ENCODE measurements at places on chromosomes 1 and 21.

GRCh38 chr1:155137154-155137949, 1.7 kb downstream of the SLC50A1 start:
- no peak for DNase-seq

DNA sequence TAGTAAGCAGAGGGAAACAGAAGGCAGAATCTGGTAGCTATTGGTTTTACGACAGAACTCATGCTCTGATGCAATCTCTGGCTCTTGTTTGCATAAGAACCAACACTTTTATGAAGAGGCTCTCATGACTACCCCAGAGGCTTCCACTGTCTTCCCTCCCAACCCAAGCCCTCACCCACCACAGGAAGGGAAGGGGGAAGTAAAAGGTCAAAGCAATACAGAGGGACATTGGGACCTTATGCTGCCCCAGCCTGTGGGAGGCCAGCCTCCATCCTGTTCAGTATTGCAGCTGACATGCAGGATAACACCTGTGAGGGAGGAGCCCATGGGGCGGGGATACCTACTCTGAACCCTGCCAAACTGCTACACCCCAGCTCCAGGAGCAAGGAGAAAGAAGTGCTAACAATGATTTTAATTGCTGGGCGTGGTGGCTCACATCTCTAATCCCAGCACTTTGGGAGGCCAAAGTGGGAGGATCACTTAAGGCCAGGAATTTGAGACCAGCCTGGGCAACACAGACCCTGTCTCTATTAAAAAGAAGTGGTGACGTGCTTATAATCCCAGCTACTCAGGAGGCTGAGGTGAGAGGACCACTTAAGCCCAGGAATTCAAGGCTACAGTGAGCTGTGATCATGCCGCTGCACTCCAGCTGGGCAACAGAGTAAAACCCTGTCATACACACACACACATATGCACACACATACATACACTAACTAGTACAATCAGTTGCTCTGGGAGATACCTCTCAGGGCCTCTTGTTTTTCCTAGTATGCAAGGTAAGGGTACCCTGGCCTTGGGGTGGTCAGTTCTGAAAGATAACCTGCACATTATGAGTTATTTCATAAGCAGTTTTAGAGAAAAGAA, 9.5 kb downstream of the MR1 start:
- DNase-seq = no peak

DNA sequence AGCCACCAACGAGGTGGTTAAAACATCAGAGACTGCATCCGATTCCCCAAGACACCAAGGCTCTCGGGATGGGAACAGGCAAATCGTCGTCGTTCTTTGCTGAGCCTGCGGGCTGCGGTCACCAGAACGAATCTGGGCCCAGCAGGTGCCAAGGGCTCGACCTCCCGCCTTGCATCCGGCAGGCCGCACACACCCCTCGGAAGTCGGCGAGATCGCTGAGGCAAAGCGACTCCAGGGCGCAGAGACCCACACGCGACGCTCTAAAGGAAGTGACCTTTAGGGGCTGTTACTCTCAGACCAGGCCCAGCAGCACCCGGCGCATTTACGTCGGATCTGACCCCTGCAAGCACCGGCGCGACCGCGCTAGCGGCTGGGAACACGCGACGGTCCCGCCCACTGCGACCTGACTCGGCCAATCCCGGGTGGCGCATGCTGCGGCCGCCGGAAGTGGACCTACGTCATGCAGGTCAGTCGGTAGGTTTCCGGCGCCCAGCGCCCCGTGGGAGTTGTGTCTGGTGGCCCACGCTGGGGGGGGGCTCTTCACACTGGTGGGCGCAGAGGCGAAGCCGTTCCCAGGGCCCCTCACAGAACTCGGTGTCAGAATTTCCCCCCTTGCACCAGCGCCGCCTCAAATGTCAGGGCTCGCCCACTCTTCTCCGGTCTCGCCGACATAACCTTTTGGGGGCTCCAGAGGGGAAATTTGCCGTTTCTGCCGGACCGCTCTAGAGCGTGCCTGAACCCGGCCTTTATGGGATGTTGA, 7.5 kb upstream of the PARK7 start:
- peak; percentile 88 for DNase-seq

GRCh38 chr1:235933017-235933765, 66.5 kb upstream of the LYST start:
- DNase-seq = no peak

GRCh38 chr1:224780736-224781135, 148.7 kb upstream of the DNAH14 start:
- DNase-seq = no peak

- DNase-seq = no peak
Observed at GRCh38 chr1:155871390-155871789, 12.0 kb downstream of the SYT11 start.

GRCh38 chr1:61182049-61182448, 99.7 kb downstream of the NFIA start:
- no peak for DNase-seq

- DNase-seq = peak; percentile 35
Observed at GRCh38 chr1:101288491-101288944, 51.7 kb downstream of the S1PR1 start.

DNA sequence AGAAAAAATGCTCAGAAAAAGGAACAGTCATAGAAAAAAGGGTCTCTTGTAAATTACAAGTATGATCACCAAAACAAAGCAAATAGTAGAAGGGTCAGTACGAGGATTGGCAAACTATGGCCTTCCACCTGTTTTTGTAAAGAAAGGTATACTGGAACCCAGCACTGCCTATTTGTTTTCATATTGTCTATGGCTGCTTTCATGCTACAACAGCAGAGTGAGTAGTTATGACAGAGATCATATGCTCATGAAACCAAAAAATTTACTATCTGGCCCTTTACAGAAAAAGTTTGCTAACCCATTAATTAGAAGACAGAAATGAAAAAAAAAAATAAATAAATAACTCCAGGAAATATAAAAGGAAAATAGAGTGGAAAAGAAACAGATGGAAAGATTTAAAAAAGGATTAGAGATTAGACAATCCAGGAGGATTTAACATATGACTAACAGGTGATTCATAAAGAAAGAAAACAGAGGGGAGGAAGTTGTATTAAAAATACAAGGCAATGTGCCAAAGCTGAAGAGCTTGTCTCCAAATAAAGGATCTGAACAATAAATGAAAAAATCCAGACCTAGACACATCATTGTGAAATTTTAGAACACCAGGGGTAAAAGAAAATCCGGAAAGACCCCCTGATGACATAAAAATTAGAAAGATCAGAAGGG, 108.5 kb upstream of the SERTAD4 start:
- DNase-seq = no peak

GRCh38 chr1:151720554-151720953, 768 bp upstream of the RIIAD1 start:
- DNase-seq = no peak

DNA sequence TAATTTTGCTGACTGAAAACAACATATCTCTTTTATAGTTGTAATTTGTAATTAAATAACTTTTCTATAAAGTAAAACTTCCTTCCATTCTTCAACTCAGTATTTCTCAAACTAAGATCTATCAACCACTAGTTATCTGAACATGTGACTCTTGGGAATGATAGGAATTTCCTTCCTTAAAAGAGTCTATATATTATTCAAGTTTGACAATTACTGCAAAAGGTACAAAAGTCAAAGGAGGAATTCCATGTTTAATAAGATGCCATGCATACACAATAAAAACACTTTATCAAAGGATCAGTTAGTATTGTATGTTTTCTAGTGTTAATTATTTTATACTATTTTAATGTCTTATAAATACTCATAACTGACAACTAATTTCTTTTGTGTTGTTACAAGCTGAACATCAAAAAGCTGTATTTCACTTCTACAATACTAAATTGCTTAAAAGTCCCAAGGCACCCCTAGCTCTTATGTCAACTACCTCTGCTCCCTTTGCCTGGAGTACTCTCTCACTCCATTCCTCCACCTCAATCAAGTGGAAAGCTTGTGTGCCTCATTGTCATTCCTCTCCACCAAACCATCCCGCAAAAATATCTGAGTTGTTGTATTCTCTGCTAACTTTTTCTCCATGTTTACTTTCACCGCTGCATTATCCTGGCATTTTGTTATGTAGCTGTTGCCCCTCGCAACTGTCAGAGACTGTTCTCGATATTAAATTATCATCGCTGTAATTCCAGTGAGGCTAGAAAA, 67.9 kb downstream of the SLC44A5 start:
- no peak for DNase-seq

- DNase-seq = no peak
Observed at GRCh38 chr1:235203428-235203827, 42.4 kb upstream of the RBM34 start.
